Kidney glomerular epithelial cell (primary cell): ENCODE measurements at places on chromosomes 3 and 15.

- no peak for DNase-seq
Observed at GRCh38 chr3:38717355-38718240, 68.1 kb upstream of the SCN5A start.

DNA sequence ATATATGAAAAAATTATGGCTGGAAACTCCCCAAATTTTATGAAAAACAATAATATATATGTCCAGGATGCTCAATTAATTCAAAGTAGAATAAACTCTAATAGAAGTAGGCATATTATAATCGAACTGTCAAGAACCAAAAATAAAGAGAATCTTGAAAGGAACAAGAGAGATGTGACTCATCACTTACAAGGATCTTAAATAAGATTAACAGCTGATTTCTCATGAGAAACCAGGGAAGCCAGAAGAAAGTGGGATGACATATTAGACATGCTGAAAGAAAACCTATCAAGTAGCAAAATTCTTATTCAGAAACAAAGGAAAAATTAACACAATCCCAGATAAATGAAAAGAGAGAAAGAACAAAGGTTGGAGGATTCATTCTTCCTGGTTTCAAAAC is 66.8 kb downstream of the FAIM start:
- DNase-seq: no peak

- no peak for DNase-seq
Observed at GRCh38 chr3:111919370-111920065, 59.3 kb upstream of the ABHD10 start.

- no peak for DNase-seq
Observed at GRCh38 chr15:65913631-65914199, 44.4 kb downstream of the RAB11A start.

DNA sequence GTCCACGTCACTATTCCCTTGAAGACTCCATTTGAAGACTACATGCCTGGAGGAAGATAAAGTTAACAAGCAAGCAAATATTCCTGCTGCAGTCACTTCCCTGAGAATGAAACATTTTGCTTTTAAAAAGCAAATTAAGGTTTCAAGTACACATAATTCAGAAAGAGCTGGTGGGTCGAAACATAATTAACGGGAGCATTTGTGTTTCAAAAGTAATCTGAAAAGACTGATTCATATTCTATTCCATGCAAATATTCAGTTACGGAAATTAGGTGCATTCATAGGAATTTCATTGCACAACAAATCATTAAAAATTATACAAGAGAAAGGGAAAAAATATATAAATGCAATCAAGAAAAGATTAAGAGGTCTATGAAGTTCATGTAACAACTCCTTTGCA is 260.9 kb downstream of the NEK10 start:
- no peak for DNase-seq

DNA sequence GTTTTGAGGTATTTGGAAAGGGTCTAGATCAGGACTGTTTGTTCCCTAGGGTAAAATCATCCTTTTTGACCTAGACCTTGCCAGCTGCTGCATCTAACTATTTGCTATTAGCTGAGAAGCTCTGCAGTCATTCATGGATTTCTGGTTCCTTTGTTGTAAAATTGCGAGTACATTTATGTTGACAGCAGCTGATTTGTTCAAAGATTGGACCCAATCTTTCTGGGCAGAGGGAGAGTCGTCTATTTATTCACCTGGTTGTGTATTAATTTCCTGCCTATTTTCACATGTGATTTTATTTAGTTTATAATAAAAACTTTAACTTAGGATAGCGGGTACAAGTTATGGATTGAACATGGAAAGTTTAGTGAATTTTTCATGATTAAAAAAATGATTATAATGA is 236.3 kb downstream of the CNTN4 start:
- DNase-seq: no peak

DNA sequence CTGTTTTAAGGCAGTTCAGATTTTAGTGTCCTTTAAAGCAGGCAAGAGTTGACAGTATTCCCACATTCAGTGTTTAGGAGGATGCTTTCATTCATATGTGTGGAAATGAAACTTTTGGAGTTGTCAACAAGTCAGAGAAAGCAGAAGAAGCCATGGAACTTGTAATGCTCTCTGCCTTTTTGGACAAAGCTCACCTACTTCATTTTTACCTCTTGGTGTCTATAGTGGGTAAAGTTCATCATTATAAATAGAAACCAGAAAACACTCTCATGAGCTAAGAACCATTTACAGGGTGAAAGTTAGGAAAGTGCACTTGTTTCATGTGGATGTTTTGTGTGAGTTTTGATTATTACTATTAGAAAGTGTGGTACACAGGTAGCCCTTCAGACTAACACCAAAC is 9.2 kb upstream of the NFKBIZ start:
- no peak for DNase-seq

- no peak for DNase-seq
Observed at GRCh38 chr3:177231242-177231641, 34.0 kb upstream of the TBL1XR1 start.

GRCh38 chr15:71638876-71639275 is 171.5 kb upstream of the NR2E3 start:
- no peak for DNase-seq

DNA sequence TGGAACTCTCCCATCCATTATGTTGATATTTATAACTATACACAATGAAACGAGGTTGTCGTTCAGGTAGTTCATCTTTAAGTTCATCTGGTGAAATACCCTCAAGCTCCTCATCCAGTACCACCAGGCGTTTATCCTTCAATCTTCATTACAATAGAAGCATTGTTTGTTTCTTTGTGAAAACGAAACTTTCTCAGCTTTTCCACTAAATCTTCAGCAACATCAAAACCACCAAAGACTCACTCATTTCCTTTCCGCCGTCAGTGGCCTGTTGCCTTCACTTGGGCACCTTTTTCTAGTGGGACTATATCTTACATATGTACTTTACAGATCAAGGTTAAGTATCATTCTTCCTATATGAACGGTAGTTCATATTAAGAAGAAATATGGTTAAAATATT is 44.1 kb upstream of the TFG start:
- no peak for DNase-seq

- peak; percentile 72 for DNase-seq
Observed at GRCh38 chr3:8441969-8442559, 59.6 kb upstream of the LMCD1 start.

- no peak for DNase-seq
Observed at GRCh38 chr15:50225938-50226337, 39.6 kb downstream of the HDC start.

DNA sequence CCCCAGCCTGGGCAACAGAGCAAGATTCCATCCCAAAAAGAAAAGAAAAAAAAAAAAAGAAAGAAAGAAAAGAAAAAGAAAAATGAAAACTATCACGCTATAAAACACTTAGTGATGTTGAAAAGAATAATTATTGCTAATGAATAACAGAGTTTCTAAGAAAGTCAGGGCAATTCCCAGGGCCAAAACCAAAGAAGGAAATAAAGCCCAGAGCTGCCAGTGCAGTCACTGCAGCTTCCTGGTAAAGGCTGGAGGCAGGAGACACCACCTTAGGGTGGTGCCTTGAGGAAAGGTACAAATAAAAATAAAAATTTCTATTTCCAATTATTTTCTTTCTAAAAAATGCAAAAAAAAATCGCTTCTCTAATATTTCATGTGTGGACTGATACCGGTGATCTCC is 19.7 kb upstream of the UACA start:
- no peak for DNase-seq

DNA sequence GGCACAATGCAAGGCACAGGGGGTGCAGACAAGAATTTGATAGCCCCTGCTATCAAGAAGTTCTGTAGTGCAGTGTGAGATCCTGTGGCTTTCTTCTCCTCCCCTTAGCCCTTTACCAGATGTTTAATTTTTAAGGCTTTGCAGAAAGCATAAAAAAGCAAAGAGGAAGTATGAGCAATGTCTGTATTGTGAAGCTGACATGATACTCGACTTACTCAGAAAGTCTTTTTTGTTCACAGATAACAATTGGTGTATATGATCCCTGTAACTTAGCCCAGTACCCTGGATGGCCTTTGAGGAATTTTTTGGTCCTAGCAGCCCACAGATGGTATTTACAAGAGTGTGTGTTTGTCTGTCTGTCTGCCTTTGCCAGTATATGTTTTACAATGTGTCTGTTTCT is 58.9 kb downstream of the ATG7 start:
- DNase-seq: no peak

GRCh38 chr3:186614266-186614596 is 1.4 kb downstream of the AHSG start:
- no peak for DNase-seq

- no peak for DNase-seq
Observed at GRCh38 chr3:39344746-39345344, 15.3 kb downstream of the CCR8 start.

GRCh38 chr3:72887705-72888545 is at the start of gene GXYLT2:
GXYLT2 (plus strand) TSS chr3:72888046; CDS start chr3:72888234, 188 bp downstream.
- peak; percentile 52 for DNase-seq

DNA sequence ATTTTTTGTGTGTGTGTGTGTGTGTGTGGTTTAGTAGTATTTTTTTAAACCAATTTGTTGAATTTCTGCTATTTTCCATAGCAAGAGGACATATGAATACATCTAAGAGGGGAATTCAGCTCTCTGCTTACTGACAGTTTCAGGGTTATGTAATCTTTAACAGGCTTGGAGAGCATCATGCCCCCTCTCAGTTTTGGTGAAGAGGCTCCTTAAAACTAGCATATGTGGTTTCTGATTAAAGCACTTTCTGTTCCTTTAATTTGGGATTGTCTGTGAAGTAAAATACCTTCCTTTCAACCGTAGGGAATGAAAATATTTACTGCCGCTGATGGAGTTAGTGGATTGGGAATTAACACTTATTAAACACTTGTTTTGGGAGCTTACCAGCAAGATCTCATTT is 19.4 kb upstream of the NFKBIZ start:
- no peak for DNase-seq

DNA sequence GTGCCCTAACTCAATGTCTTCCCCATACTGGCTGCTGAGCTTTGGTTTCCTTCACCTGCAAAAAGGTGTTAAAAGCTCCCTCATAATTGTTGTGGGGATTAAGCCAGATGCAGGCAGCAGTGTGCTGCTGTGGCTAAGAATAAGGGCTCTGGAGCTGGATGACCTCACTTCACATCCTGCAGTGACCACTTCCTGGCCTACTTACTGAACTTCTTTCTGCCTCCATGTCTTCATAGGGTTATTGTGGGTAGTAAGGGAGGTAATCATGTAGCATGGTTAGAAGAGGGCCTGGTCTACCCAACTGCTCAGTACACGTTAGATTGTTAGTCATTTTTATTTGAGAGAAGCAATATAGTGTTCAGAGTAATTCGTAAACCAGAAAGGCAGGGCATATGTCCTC is 18.4 kb downstream of the GYG1 start:
- no peak for DNase-seq

DNA sequence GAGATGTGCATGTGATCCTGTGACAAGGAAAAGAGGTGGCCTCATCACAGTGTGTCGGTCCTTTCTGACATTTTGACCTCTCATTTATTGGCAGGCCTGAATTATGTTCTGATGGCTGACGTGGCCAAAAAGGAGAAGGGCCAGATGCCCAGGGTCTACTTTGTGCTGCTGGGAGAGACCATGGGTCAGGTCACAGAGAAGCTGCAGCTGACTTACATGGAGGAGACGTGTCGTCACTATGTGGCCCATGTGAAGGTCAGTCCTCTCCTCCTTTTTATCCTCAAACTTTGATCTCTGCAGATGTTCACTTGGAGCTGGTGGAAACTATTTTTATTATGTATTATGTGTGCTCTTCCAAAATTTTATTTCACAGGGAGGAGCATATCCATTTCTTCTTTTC is 319.3 kb upstream of the CTDSPL start:
- no peak for DNase-seq

DNA sequence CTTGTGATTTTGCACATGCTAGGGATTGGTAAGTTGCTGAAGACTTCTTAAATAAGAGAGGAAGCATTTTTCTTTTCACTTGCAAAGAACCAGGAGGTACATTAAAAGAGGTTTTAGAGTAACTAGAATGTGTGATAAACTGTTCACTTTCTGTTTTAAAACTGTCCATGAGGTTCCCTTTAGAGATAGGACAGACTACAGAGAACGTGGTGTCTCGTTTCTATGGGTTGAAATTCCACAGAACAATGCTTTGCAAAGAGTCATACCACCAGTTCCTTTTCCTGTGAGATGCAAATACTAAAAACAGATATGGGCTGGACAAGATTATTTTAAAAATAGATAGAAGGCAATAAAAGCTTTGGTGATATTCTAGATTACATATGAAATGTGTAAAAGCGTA is 372.8 kb downstream of the TIGIT start:
- no peak for DNase-seq
